Mesothelial cell of epicardium (in vitro differentiated cells): ENCODE measurements at places on chromosomes 5 and 9. TPM values are rescaled to one million over a fixed set of nuclear protein-coding genes. Genes with fewer than 3 reads are reported as not detected.

Gene KLHL3
- total RNA-seq, result 12.7 to 16.5 TPM (median 13.1 TPM) in 3 replicates

Gene BHMT2
- not detected in 3 replicates for total RNA-seq

Gene KIAA1958
- 26.9 to 28.3 TPM (median 26.9 TPM) in 3 replicates for total RNA-seq

Gene GEMIN5
- total RNA-seq, result 21.9 to 25.0 TPM (median 22.0 TPM) in 3 replicates

Gene ANKRD20A1
- 2.6 to 6.8 TPM (median 6.5 TPM) in 3 replicates for total RNA-seq

Gene TLR4
- 0.66 to 1.7 TPM (median 0.78 TPM) in 3 replicates for total RNA-seq

Gene FBP2
- total RNA-seq, result not detected in 3 replicates

Gene FAM221B
- total RNA-seq, result 0.07 TPM in 1 of 3 replicates, not detected in the others

Gene KIF4B
- total RNA-seq, result 0.07 to 0.11 TPM in 2 of 3 replicates, not detected in the other

Gene HBEGF
- 7.2 to 8.0 TPM (median 8.0 TPM) in 3 replicates for total RNA-seq

Gene CRHBP
- total RNA-seq, result 5.3 to 10.7 TPM (median 8.0 TPM) in 3 replicates

Gene PCDHA1
- not detected in 3 replicates for total RNA-seq

Gene STKLD1
- 6.6 to 7.5 TPM (median 6.7 TPM) in 3 replicates for total RNA-seq

Gene OTP
- total RNA-seq, result not detected in 3 replicates

Gene OBP2B
- not detected in 3 replicates for total RNA-seq

Gene C1QTNF2
- total RNA-seq, result 1.3 to 1.8 TPM (median 1.4 TPM) in 3 replicates

Gene IRF1
- 33.1 to 35.6 TPM (median 33.3 TPM) in 3 replicates for total RNA-seq

Gene KCNMB1
- total RNA-seq, result 0.20 to 0.27 TPM (median 0.22 TPM) in 3 replicates

Gene LRRC19
- not detected in 3 replicates for total RNA-seq

Gene ARSI
- 18.5 to 19.1 TPM (median 18.8 TPM) in 3 replicates for total RNA-seq

Gene CD72
- total RNA-seq, result 4.2 to 5.2 TPM (median 4.7 TPM) in 3 replicates

Gene ZNF354C
- 9.1 to 9.6 TPM (median 9.2 TPM) in 3 replicates for total RNA-seq

Gene TRMT10B
- total RNA-seq, result 10.1 to 11.3 TPM (median 11.0 TPM) in 3 replicates

Gene AGXT2
- total RNA-seq, result not detected in 3 replicates

Gene DPM2
- total RNA-seq, result 36.8 to 37.5 TPM (median 36.9 TPM) in 3 replicates
